Tongue (tissue), 3 donors: ENCODE measurements at places on chromosomes 11 and 22. TPM values are rescaled to one million over a fixed set of nuclear protein-coding genes. Genes with fewer than 3 reads are reported as not detected.

GRCh38 chr11:116192509-116193210, 580.1 kb downstream of the BUD13 start:
- peak; percentile 39 for DNase-seq

GRCh38 chr11:1040428-1041148, 4.1 kb upstream of the MUC6 start:
- DNase-seq: no peak

MAP6 gene
- 8.9 TPM for total RNA-seq

B4GALNT4 gene
- total RNA-seq: 22.9 TPM

- peak; percentile 78 for DNase-seq
These were observed 19.2 kb upstream of the ASPHD2 start for GRCh38 chr22:26409719-26410335.
